ENCODE measurements at places on chromosomes 3 and 15. TPM values are rescaled to one million over a fixed set of nuclear protein-coding genes. Genes with fewer than 3 reads are reported as not detected.

DNA sequence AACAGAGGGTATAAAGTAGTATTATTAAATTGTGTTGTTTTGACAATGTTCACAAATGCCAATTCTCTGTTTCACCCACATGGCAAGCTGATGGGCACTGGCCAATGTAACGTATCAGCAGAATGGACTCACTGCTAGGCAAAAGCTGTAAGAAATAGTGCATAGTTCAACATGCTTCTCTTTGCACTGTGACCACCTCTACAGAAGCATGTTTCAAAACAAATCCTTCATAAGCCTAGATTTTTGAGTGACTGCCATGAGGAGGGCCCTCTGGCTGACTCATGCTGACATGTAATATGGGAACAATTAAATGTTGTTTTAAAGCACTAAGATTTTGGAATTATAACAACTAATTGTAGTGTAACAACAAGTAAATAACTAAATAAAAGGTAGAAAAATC is 3.2 kb downstream of the GBE1 start:
- H3K36me3 ChIP-seq, result no peaks in the 10 kb centered on the region
- no peaks in the 10 kb centered on the region for H3K27me3 ChIP-seq
- no peak for DNase-seq
- no peak overlapping the region for H3K4me3 ChIP-seq
- peaks cover 13% of the 10 kb centered on the region for H3K4me1 ChIP-seq

GRCh38 chr3:49133226-49133951 is 539 bp upstream of the LAMB2 start:
- no peak overlapping the region for H3K4me3 ChIP-seq
- H3K27me3 ChIP-seq, result peaks cover 2% of the 10 kb centered on the region
- H3K36me3 ChIP-seq, result no peaks in the 10 kb centered on the region
- H3K4me1 ChIP-seq, result no peaks in the 10 kb centered on the region
- H3K27ac ChIP-seq, result no peak overlapping the region
- DNase-seq, result no peak

DNA sequence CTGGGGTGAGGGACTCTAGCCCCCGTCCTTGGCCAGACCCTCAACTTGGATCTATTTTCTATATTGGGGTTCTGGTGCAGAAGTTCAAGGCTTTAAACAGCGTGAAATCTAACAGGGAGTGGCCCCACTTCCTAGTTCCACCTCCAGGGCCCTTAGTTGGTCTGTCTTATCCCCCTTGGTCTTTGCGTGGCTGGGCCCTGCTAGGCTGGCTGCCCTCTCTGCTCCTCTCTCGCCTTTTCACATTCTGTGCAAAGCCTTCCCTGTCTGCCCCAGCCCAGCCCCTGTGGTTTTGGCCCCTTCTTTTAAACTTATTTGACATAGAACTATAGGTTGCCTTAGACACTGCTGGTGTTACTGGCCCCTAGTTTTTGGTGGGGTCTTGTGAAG is 5.6 kb downstream of the PPCDC start:
- H3K4me3 ChIP-seq, result no peak overlapping the region
- H3K36me3 ChIP-seq, result no peaks in the 10 kb centered on the region
- H3K4me1 ChIP-seq, result peaks cover 11% of the 10 kb centered on the region
- no peak for DNase-seq
- no peaks in the 10 kb centered on the region for H3K27me3 ChIP-seq
- no peak overlapping the region for H3K27ac ChIP-seq

- no peaks in the 10 kb centered on the region for H3K4me1 ChIP-seq
- DNase-seq, result no peak
- no peak overlapping the region for H3K4me3 ChIP-seq
- H3K27ac ChIP-seq, result no peak overlapping the region
- no peaks in the 10 kb centered on the region for H3K36me3 ChIP-seq
- no peaks in the 10 kb centered on the region for H3K27me3 ChIP-seq
These were observed 228.3 kb upstream of the ZBTB20 start for GRCh38 chr3:115375362-115375761.

- no peak for DNase-seq
- H3K27me3 ChIP-seq, result no peaks in the 10 kb centered on the region
- H3K4me3 ChIP-seq, result no peak overlapping the region
- peaks cover 12% of the 10 kb centered on the region for H3K36me3 ChIP-seq
- peaks cover 16% of the 10 kb centered on the region for H3K4me1 ChIP-seq
These were observed 22.6 kb downstream of the CRTC3 start for GRCh38 chr15:90552162-90552928.

- no peaks in the 10 kb centered on the region for H3K36me3 ChIP-seq
- H3K27me3 ChIP-seq, result no peaks in the 10 kb centered on the region
- H3K4me3 ChIP-seq, result no peak overlapping the region
- H3K4me1 ChIP-seq, result no peaks in the 10 kb centered on the region
These were observed 30.3 kb upstream of the KCNAB1 start for GRCh38 chr3:156090126-156090525.

GRCh38 chr3:129673897-129674797 is 67.7 kb upstream of the PLXND1 start:
- peaks cover 15% of the 10 kb centered on the region for H3K36me3 ChIP-seq
- no peaks in the 10 kb centered on the region for H3K27me3 ChIP-seq
- DNase-seq, result no peak
- no peak overlapping the region for H3K4me3 ChIP-seq

GRCh38 chr15:91068436-91068835 is 31.6 kb upstream of the SV2B start:
- no peak for DNase-seq
- H3K4me1 ChIP-seq, result no peaks in the 10 kb centered on the region
- no peaks in the 10 kb centered on the region for H3K36me3 ChIP-seq

- peaks cover 3% of the 10 kb centered on the region for H3K4me1 ChIP-seq
- no peak for DNase-seq
- no peak overlapping the region for H3K27ac ChIP-seq
- H3K36me3 ChIP-seq, result peaks cover 4% of the 10 kb centered on the region
- H3K4me3 ChIP-seq, result no peak overlapping the region
- H3K27me3 ChIP-seq, result no peaks in the 10 kb centered on the region
These were observed 56.6 kb upstream of the CHST2 start for GRCh38 chr3:143063018-143063417.

Gene BCL2A1
- 25.4 TPM for polyA plus RNA-seq

Gene RAB7A
- 193 TPM for polyA plus RNA-seq

Gene SLC15A2
- 0.67 TPM for polyA plus RNA-seq

Gene TMEM45A
- not detected for polyA plus RNA-seq

Gene ECT2
- 1.1 TPM for polyA plus RNA-seq

Gene CCDC13
- polyA plus RNA-seq, result 0.33 TPM
